Epithelial cell of proximal tubule (primary cell): ENCODE measurements at places on chromosomes 2 and 18. TPM values are rescaled to one million over a fixed set of nuclear protein-coding genes. Genes with fewer than 3 reads are reported as not detected.

Gene ARHGEF4
- total RNA-seq: 2.1 and 3.2 TPM in 2 replicates

Gene SP5
- 0.14 TPM in 1 of 2 replicates, not detected in the other for total RNA-seq

Gene TMEM178A
- 2.8 and 2.9 TPM in 2 replicates for total RNA-seq

Gene SERPINB4
- not detected in 2 replicates for total RNA-seq

Gene IFIH1
- total RNA-seq: 4.8 and 8.4 TPM in 2 replicates

Gene AAMP
- 119 and 173 TPM in 2 replicates for total RNA-seq

Gene STPG4
- total RNA-seq: 0.58 TPM in 1 of 2 replicates, not detected in the other

Gene ICA1L
- 1.7 and 3.3 TPM in 2 replicates for total RNA-seq

Gene RAX
- not detected in 2 replicates for total RNA-seq

Gene DNER
- total RNA-seq: 1.3 and 2.7 TPM in 2 replicates

Gene UPP2
- not detected in 2 replicates for total RNA-seq

Gene EIF2AK2
- 16.1 and 16.7 TPM in 2 replicates for total RNA-seq

Gene CFAP210
- total RNA-seq: 0.14 TPM in 1 of 2 replicates, not detected in the other

Gene ATP6V1C2
- not detected in 2 replicates for total RNA-seq

Gene PRSS56
- not detected in 2 replicates for total RNA-seq

Gene LYG2
- total RNA-seq: not detected in 2 replicates

Gene CNDP1
- not detected in 2 replicates for total RNA-seq

Gene NPAS2
- total RNA-seq: 11.0 and 11.5 TPM in 2 replicates

Gene LIPG
- total RNA-seq: 117 and 173 TPM in 2 replicates

Gene RPRM
- not detected in 2 replicates for total RNA-seq

Gene RIT2
- not detected in 2 replicates for total RNA-seq

Gene RND3
- total RNA-seq: 51.8 and 59.1 TPM in 2 replicates

Gene MYO5B
- 34.1 and 48.4 TPM in 2 replicates for total RNA-seq

Gene ZNF532
- 35.0 and 70.2 TPM in 2 replicates for total RNA-seq

Gene COLEC11
- total RNA-seq: 0.40 and 2.4 TPM in 2 replicates

Gene HRH4
- total RNA-seq: 0.12 TPM in 1 of 2 replicates, not detected in the other

Gene EIF2AK3
- 11.3 and 12.3 TPM in 2 replicates for total RNA-seq

Gene SPP2
- total RNA-seq: not detected in 2 replicates

Gene IL18RAP
- total RNA-seq: 0.35 TPM in 1 of 2 replicates, not detected in the other

Gene NDC80
- 35.1 and 45.1 TPM in 2 replicates for total RNA-seq

Gene NAB1
- total RNA-seq: 10.0 and 19.5 TPM in 2 replicates

Gene UGT1A3
- total RNA-seq: not detected in 2 replicates

Gene PLA2R1
- total RNA-seq: 1.3 and 3.6 TPM in 2 replicates

Gene VWC2L
- not detected in 2 replicates for total RNA-seq

Gene VWA3B
- total RNA-seq: not detected in 2 replicates

Gene DSG2
- 58.8 and 62.1 TPM in 2 replicates for total RNA-seq

Gene MAPRE3
- total RNA-seq: 0.72 and 1.6 TPM in 2 replicates

Gene WDCP
- total RNA-seq: 7.7 and 13.8 TPM in 2 replicates
